ENCODE measurements at places on chromosomes 4 and X. TPM values are rescaled to one million over a fixed set of nuclear protein-coding genes. Genes with fewer than 3 reads are reported as not detected.

The CSAG3 gene
- not detected for total RNA-seq

The MMRN1 gene
- not detected for total RNA-seq

The SSX1 gene
- total RNA-seq, result not detected

The SPANXN5 gene
- not detected for total RNA-seq

The NIPAL1 gene
- 0.66 TPM for total RNA-seq

The GAGE12E gene
- total RNA-seq, result not detected

The SOWAHB gene
- not detected for total RNA-seq

The FUNDC2 gene
- 30.4 TPM for total RNA-seq

The FGFBP2 gene
- total RNA-seq, result not detected

The NRK gene
- 2.1 TPM for total RNA-seq

The ANTXR2 gene
- 278 TPM for total RNA-seq

The GUCY1B1 gene
- 0.86 TPM for total RNA-seq

The GC gene
- total RNA-seq, result not detected

The HELT gene
- total RNA-seq, result not detected

The GLRB gene
- total RNA-seq, result 8.2 TPM

The YY2 gene
- total RNA-seq, result 2.1 TPM

The CTAG1B gene
- total RNA-seq, result not detected

The ADGRG4 gene
- not detected for total RNA-seq

The PRKX gene
- 4.2 TPM for total RNA-seq

The LIMCH1 gene
- total RNA-seq, result 0.72 TPM

The TKTL1 gene
- not detected for total RNA-seq

The SPARCL1 gene
- not detected for total RNA-seq

The FAM149A gene
- 2.4 TPM for total RNA-seq

The DDIT4L gene
- 12.5 TPM for total RNA-seq

The CT45A1 gene
- total RNA-seq, result not detected

The TEC gene
- total RNA-seq, result 0.72 TPM

The VEGFD gene
- 0.14 TPM for total RNA-seq

Measured in placental pericyte (primary cell).